Stimulated activated CD4-positive, alpha-beta T cell treated with anti-CD3 and anti-CD28 coated beads, Interleukin-4, amount 100 ng/mL, for 24 hours (primary cell): ENCODE measurements at places on chromosomes 5 and 9.

- DNase-seq: no peak
These were observed 2.4 kb downstream of the ACTL7A start for GRCh38 chr9:108864446-108864845.

GRCh38 chr5:73382401-73382740, 66.2 kb downstream of the FOXD1 start:
- no peak for DNase-seq

- DNase-seq: no peak
These were observed 89.7 kb upstream of the ZNF366 start for GRCh38 chr5:72596956-72597355.

GRCh38 chr5:135729321-135729786, 105.1 kb upstream of the SLC25A48 start:
- no peak for DNase-seq

DNA sequence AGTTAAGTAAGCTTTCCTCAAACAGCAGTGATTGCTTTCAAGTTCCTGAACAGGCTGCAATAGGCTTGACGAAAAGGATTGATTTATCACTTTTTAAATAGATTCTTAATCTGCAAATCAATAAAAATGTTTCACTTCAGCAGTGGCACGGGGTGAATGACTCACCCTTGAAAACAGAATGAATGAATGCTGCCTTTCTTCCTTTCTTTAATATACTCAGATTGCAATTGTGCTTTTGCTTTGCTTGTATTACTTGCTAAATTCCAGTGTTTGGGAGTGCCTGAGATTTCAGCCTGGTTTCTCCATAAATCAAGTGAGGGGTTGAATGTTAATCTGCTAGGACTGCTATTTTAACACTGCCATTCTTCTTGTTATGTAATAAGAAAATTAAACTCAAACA, 1293.8 kb downstream of the PTPRD start:
- no peak for DNase-seq

GRCh38 chr9:137916540-137916939, 39.0 kb downstream of the CACNA1B start:
- no peak for DNase-seq

- DNase-seq: no peak
These were observed 9.6 kb downstream of the FGF1 start for GRCh38 chr5:142676318-142676717.

- no peak for DNase-seq
These were observed 44.2 kb upstream of the TCERG1 start for GRCh38 chr5:146402949-146403348.

- no peak for DNase-seq
These were observed 47.8 kb downstream of the PTTG1 start for GRCh38 chr5:160469156-160470144.

- DNase-seq: no peak
These were observed 1.3 kb upstream of the ERMP1 start for GRCh38 chr9:5834214-5834613.

GRCh38 chr5:61280205-61280604, 51.9 kb upstream of the ZSWIM6 start:
- no peak for DNase-seq

DNA sequence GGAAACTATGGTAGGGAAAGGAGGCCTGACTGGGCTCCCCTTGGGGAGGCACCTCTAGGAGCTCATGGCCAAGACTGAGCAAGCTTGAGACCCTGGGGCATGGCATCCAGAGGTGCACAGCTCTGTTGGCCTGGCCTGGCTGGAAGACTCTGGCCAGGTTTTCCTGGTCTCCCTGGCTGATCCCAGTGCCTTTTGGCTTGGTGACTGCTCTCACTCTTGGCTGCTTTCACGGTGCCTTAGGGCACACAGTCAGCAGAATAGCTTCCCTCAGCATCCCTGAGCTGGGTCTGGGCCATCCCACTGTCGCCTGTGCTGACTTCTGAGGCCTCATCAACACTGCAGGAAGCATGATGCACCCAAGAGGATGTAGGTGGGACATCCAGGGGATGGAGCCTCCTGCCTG, 13.4 kb upstream of the DELE1 start:
- DNase-seq: no peak

DNA sequence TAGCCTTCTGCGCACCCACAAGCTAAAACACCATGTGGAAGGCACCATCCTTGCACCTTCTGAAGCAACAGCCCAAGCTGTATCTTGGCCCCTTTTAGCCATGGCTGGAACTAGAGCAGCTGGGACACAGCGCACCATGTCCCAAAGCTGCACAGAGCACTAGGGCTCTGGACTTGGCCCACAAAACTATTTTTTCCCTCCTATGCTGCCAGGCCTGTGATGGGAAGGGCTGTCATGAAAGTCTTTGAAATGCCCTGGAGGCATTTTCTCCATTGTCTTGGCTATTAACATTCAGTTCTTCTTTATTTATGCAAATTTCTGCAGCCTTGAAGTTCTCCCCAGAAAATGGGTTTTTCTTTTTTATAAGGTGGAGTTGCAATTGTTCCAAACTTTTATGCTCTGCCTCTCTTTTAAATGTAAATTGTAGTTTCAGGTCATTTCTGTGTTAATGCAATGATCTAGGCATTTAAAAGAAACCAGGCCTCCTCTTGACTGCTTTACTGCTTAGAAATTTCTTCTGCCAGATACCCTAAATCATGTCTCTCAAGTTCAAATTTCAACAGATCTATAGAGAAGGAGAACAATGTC, 996.3 kb downstream of the TAF11L14 start:
- no peak for DNase-seq

- DNase-seq: no peak
These were observed 246.1 kb upstream of the ANKH start for GRCh38 chr5:15117688-15118087.

DNA sequence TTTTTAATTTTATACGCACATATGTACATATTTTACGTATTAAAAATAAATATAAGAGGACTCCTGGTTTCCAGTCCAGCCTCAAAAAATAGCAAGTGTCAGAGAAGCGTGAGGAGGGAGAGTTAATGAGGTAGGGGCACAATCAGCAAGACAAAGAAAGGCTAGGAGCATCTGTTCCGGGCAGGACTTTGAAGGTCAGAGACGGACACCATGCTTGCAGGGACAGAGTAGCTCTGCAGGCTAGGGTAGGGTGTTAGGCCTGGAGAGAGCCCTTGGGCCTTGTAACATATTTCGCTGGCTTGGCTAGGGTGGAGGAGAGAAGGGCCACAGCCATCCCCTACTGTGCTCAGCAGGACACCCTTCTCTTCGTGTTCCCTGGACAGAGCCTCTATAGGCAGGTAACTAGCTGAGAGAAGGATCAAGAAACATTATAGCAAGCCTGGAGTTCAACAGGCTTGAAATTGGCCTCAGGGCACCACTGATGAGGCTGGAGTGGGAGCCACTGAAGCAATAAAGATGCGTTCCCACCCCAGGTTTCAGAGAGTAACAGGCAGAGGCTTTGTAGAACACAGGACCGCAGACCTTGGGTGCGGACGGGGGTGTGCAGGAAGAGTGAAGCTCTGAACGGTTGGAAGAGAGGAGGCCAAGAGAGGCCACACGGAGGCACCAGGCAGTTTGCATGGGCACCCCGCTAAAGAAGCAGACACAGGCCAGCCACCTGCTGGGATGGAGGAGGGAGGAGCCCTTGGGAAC, 9.7 kb upstream of the IPPK start:
- no peak for DNase-seq

GRCh38 chr5:135254183-135254582, 144.8 kb downstream of the MACROH2A1 start:
- no peak for DNase-seq

- DNase-seq: no peak
These were observed 42.3 kb downstream of the ZNF883 start for GRCh38 chr9:112969730-112970129.

GRCh38 chr9:104339692-104340091, 164.4 kb upstream of the OR13F1 start:
- DNase-seq: no peak

GRCh38 chr5:6783787-6784186, 70.6 kb downstream of the TENT4A start:
- DNase-seq: no peak

DNA sequence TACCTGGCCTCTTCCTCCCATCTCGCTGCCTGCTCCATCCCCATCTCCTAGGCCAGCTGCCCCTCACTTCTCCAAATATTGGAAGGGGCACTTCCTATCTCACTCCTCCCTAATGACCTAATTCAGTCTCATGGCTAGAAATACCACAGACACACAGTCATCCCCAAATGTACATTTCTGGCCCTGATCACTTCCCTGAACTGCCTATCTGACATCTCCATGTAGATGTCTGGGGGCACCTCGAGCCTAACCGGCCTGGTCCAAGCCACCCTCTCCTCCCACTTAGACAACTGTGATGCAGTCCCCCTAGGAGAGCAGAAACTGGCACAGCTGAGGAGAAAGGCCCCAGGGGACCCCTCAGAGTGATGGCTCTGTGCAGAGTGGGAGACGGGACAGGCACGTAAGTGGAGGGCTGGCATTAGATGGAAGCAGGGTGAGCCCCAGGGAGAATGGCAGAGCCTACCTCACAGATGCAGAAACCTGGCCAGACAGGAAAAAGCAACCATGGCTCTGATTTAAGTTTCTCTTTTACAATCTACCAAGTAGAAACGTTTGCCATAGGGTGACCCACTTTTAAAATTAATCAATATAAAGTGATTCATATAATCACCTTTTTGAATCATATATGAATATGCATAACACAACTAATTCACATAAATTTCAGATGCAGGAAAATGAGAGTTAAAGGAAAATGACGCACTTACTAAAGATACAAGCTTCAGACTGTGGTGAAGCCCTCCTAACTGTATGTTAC, 22.1 kb downstream of the CAMSAP1 start:
- DNase-seq: no peak

- DNase-seq: no peak
These were observed 75.9 kb downstream of the TRIO start for GRCh38 chr5:14218897-14219573.

DNA sequence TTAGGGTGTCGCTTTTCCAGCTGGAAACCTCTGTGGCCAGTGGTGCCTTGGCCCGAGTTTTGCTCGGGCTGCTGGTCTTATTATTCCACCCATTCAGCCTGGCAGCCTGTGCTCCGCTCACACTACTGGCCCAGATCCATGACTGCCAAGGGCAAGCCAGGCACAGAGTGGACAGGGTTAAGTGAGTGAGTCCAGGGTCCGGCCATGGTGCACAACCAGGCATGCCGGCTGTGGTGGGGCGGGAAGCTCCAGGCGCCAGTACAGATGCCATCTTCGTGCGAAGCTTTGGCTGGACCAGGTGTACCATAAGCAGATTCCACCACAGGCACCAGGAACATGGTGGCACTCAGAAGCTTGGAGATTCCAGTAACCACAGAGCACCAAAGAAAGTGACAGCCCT, 580.2 kb upstream of the FAM174A start:
- DNase-seq: no peak

DNA sequence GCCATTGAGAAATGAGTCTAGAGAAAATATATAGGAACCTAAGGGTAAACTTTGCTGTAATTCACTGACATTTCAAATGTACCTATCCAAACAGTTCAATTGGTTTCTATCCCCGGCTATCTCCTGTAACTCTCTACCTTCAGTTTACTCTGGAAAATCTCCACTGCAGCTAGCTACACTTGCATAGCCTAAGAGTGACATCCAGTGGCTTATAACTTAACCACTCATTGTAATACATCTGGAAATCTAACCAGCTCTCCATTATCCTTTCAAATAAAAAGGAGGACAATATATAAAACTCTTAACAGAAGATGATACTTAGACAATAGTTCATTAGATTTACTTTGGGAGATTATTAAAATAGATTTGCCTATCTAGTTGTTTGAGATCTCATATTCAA, 35.3 kb upstream of the SPDL1 start:
- DNase-seq: no peak

GRCh38 chr9:2816476-2817141, 27.3 kb downstream of the PUM3 start:
- DNase-seq: no peak

DNA sequence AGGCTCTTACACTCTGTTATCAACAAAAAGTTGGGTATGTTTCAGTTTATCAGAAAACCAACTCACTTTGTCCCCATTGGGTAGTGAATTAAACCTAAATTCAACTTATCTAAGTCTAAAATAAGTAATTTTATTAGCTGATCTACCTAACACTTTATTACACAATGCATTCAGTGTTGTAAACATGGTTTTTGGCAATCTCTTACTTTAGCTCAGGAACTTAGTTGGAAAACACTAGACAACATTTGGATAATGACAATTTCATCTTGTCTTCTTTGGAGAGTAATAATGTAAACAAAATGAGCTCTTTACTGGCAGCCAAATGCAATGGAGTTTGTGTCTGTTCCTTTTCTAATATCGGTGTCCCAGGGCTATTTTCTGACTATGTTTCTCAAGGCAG, 33.0 kb downstream of the FGF10 start:
- DNase-seq: no peak

- no peak for DNase-seq
These were observed 13.7 kb downstream of the DOLPP1 start for GRCh38 chr9:129094387-129095169.

DNA sequence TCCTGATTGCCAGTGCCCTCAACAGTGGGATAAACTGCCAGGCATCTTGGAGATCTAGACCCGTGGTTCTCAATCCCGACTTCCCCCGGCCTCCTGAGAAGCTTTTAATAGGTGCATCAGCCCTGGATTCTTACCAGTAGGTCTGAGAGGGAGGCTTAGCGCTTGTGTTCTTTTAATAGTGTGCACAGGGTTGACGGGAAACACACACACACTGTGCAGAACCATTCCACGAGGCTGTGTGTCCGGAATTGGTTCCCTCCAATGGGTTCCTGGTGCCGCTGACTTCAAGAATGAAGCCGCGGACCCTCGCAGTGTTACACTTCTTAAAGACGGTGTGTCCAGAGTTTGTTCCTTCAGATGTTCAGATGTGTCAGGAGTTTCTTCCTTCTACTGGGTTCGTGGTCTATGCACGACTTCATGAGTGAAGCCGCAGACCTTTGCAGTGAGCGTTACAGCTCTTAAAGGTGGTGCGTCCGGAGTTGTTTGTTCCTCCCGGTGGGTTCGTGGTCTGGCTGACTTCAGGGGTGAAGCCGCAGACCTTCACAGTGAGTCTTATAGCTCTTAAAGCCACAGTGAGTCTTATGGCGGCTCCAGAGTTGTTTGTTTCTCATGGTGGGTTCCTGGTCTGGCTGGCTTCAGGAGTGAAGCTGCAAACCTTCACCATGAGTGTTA, 46.6 kb upstream of the PRSS3 start:
- peak; percentile 14 for DNase-seq

DNA sequence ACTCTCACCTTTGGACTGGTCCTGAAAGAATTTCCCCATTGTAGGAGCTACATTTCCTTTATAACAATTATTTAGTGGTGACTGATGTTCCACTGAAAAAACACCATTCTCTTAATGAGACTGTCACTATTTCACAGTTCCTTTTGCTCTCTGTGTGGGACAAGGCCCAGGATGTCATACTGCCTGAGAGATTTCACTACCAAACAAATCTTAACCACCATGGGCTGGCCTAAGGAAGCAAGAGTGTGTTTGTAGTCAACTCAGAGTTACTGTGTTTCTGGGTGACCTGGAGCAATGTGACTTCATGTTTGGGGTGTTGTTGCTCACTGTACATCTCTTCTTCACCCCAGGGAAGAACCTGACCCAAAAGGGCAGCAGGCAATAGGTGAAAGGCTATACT, 50.1 kb upstream of the ZNF608 start:
- DNase-seq: no peak

- DNase-seq: no peak
These were observed 39.1 kb upstream of the RASGRF2 start for GRCh38 chr5:80921026-80921425.
